ENCODE measurements at places on chromosomes 3 and 15.

- H3K27me3 ChIP-seq: no peaks in the 10 kb centered on the region
- H3K4me3 ChIP-seq: no peak overlapping the region
- no peaks in the 10 kb centered on the region for H3K36me3 ChIP-seq
- no peak overlapping the region for H3K27ac ChIP-seq
- H3K4me1 ChIP-seq: no peaks in the 10 kb centered on the region
Measured at GRCh38 chr3:26498271-26498670, 124.3 kb upstream of the LRRC3B start.

DNA sequence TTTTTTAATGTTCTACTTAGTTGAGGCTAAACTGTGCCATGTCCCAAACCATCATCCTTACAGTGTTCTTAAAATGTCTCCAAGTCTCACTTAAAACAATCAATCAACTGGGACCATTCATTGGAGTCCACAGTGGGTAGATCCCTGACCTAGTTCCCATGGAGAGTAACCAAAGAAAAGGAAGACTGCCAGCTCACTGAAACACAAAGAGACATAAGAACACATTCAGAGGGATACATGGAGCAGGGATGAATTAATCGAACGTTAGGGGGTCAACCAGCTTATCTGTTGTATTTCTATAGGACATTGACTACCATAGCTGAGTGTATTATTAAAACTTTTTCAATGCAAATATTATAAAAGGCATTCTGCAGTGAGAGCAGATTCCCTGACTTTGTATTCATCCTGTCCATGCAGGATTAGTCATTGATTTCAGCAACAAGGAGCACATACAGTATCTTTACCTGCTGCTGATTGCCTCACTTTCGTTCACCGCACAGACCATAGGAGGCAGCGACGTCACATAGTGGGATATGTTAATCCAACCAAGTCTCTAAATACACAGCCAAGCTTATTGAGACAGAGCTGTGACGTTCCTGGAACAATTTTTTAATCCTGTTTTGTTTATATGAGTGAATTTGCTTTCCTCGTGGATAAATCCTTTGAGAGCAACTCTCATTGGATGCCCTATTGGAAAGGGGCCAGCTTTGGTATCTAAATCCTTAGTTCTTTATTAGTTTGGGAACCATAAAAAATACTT, 364.9 kb upstream of the RBMS3 start:
- peaks cover 5% of the 10 kb centered on the region for H3K27me3 ChIP-seq
- H3K4me3 ChIP-seq: no peak overlapping the region
- H3K4me1 ChIP-seq: peaks cover 6% of the 10 kb centered on the region
- no peaks in the 10 kb centered on the region for H3K36me3 ChIP-seq

DNA sequence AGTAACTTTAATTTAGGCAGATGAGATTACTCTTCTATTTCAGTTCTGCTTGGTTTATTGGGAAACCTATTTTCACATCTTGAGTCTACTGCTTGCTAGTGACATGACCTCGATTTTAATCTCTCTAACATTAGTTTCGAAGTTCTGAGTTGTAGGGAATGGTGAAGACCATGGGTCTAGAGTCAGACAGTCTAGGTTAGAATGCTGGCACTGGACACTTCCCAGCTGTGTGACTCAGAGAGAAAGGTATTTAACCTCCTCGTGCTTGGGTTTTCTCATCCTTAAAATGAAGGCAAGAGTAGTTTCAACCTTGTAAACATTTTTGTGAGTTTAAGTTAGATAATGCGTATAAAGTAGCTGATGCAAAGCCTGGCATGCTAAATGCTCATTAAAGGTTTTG, 422.1 kb downstream of the GRM7 start:
- no peak for DNase-seq
- peaks cover 2% of the 10 kb centered on the region for H3K27me3 ChIP-seq
- no peaks in the 10 kb centered on the region for H3K4me1 ChIP-seq
- no peaks in the 10 kb centered on the region for H3K36me3 ChIP-seq

- H3K4me1 ChIP-seq: peaks cover 6% of the 10 kb centered on the region
- H3K4me3 ChIP-seq: no peak overlapping the region
- H3K36me3 ChIP-seq: peaks cover 3% of the 10 kb centered on the region
- DNase-seq: no peak
Measured at GRCh38 chr3:48595526-48596121, 495 bp upstream of the COL7A1 start.

GRCh38 chr3:43161684-43162229, 55.9 kb upstream of the POMGNT2 start:
- H3K36me3 ChIP-seq: no peaks in the 10 kb centered on the region
- no peak overlapping the region for H3K4me3 ChIP-seq

DNA sequence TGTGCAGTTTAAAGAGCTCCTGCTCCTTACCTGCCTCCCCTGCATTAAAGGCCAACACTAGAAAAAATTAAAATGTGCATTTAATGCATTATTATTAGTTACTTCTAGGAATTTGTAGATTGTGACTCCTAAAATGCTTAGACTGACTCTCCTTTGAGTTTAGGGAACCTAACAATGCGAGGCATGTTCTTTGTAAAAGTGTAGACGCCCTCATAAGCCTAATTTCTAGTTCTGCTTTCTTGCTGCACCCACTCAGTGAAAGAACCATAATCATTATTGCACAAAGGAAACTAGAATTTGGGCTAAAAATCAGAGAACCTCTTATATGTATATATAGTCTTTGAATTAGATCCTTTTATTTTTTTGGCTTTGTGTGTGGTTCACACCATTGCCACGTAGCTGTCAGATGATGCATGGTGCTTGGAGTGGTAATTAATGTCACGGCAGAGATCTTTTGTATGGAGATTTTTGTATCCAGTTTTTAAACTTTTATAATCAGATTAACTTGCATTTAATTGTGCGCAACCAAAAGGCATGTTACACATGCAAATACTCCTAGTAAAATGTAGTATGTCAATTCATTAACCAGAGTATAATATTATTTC, 710 bp downstream of the ABHD10 start:
- H3K36me3 ChIP-seq: peaks cover 9% of the 10 kb centered on the region
- no peaks in the 10 kb centered on the region for H3K27me3 ChIP-seq
- DNase-seq: no peak

GRCh38 chr3:129672412-129672811, 65.9 kb upstream of the PLXND1 start:
- peaks cover 2% of the 10 kb centered on the region for H3K4me1 ChIP-seq
- no peak overlapping the region for H3K27ac ChIP-seq
- H3K27me3 ChIP-seq: no peaks in the 10 kb centered on the region
- no peak overlapping the region for H3K4me3 ChIP-seq

GRCh38 chr15:68229386-68230156, at the start of gene CLN6:
CLN6 (minus strand) TSS chr15:68229728; CDS start chr15:68229584, 144 bp downstream.
- peak within 1 kb of the TSS; percentile 85 for H3K4me3 ChIP-seq
- H3K27me3 ChIP-seq: no peaks in the 10 kb centered on the region
- peak; percentile 75 for DNase-seq

- H3K36me3 ChIP-seq: no peaks in the 10 kb centered on the region
- no peak overlapping the region for H3K27ac ChIP-seq
- no peak overlapping the region for H3K4me3 ChIP-seq
- DNase-seq: no peak
- H3K27me3 ChIP-seq: peaks cover 9% of the 10 kb centered on the region
- no peaks in the 10 kb centered on the region for H3K4me1 ChIP-seq
Measured at GRCh38 chr3:185746470-185746869, 78.4 kb downstream of the IGF2BP2 start.

- H3K36me3 ChIP-seq: no peaks in the 10 kb centered on the region
- DNase-seq: no peak
- H3K4me1 ChIP-seq: no peaks in the 10 kb centered on the region
- no peak overlapping the region for H3K27ac ChIP-seq
- no peaks in the 10 kb centered on the region for H3K27me3 ChIP-seq
Measured at GRCh38 chr3:95731753-95732152, 1082.6 kb upstream of the EPHA6 start.

- DNase-seq: no peak
- no peak overlapping the region for H3K4me3 ChIP-seq
- no peaks in the 10 kb centered on the region for H3K4me1 ChIP-seq
- H3K27me3 ChIP-seq: no peaks in the 10 kb centered on the region
- H3K27ac ChIP-seq: no peak overlapping the region
- no peaks in the 10 kb centered on the region for H3K36me3 ChIP-seq
Measured at GRCh38 chr3:120129051-120129450, 34.8 kb upstream of the GSK3B start.

- H3K36me3 ChIP-seq: no peaks in the 10 kb centered on the region
- DNase-seq: no peak
- H3K4me3 ChIP-seq: no peak overlapping the region
Measured at GRCh38 chr3:42735615-42736014, 33.0 kb upstream of the HHATL start.

GRCh38 chr15:65189102-65189740, 4.1 kb upstream of the CLPX start:
- no peak overlapping the region for H3K4me3 ChIP-seq
- DNase-seq: peak; percentile 50
- no peaks in the 10 kb centered on the region for H3K36me3 ChIP-seq
- peaks cover 7% of the 10 kb centered on the region for H3K4me1 ChIP-seq
- no peaks in the 10 kb centered on the region for H3K27me3 ChIP-seq

- no peak for DNase-seq
- no peak overlapping the region for H3K27ac ChIP-seq
- no peaks in the 10 kb centered on the region for H3K27me3 ChIP-seq
- no peak overlapping the region for H3K4me3 ChIP-seq
- H3K36me3 ChIP-seq: no peaks in the 10 kb centered on the region
- H3K4me1 ChIP-seq: no peaks in the 10 kb centered on the region
Measured at GRCh38 chr3:77825001-77825827, 785.3 kb downstream of the ROBO2 start.

DNA sequence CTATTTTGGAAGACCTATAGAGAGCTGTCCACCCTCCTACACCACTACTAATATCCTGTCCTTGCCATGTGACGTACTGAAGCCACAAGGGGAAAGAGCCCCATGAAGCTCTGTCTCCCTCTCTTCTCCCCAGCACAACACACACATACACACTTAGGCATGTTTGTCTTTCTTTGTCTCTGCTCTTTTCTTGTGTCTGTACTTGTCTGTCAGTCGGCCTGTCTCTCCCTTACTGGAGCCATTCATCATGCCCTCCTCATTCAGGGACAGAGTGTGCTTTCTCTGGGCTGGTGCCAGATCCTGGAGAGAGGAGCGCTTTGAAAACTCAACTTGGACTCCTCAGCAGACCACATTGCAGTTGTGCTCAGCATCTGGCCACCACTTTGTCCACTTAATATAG, 47.6 kb downstream of the PSMD6 start:
- peaks cover 16% of the 10 kb centered on the region for H3K36me3 ChIP-seq
- peak overlapping the region; percentile 57 for H3K27ac ChIP-seq
- H3K4me3 ChIP-seq: no peak overlapping the region
- DNase-seq: no peak
- peaks cover 91% of the 10 kb centered on the region for H3K4me1 ChIP-seq
- H3K27me3 ChIP-seq: no peaks in the 10 kb centered on the region

- no peak overlapping the region for H3K4me3 ChIP-seq
- no peaks in the 10 kb centered on the region for H3K4me1 ChIP-seq
- H3K36me3 ChIP-seq: peaks cover 9% of the 10 kb centered on the region
- DNase-seq: no peak
- no peak overlapping the region for H3K27ac ChIP-seq
- H3K27me3 ChIP-seq: no peaks in the 10 kb centered on the region
Measured at GRCh38 chr15:51818150-51818549, 11.3 kb upstream of the TMOD3 start.

DNA sequence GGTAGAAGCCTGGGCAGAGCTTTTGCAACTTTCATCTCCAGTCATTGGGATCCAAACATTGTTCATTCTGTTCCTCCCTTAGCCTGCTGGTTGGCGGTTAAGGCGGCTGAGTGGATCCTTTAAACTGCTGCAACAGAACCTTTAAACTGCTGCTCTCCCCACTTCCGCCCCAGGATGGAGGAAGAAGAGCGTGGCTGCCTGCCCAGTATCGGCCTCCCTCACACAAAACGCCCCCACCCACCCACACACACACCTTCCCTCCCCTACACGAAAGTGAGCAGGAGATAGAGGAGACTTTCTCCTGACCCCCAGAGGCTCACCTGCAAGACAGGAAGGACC, 460 bp upstream of the ZMAT3 start:
- peak; percentile 70 for DNase-seq
- peak overlapping the region; percentile 87 for H3K27ac ChIP-seq
- peak overlapping the region; percentile 99 for H3K4me3 ChIP-seq
- peaks cover 42% of the 10 kb centered on the region for H3K4me1 ChIP-seq
- H3K27me3 ChIP-seq: no peaks in the 10 kb centered on the region

DNA sequence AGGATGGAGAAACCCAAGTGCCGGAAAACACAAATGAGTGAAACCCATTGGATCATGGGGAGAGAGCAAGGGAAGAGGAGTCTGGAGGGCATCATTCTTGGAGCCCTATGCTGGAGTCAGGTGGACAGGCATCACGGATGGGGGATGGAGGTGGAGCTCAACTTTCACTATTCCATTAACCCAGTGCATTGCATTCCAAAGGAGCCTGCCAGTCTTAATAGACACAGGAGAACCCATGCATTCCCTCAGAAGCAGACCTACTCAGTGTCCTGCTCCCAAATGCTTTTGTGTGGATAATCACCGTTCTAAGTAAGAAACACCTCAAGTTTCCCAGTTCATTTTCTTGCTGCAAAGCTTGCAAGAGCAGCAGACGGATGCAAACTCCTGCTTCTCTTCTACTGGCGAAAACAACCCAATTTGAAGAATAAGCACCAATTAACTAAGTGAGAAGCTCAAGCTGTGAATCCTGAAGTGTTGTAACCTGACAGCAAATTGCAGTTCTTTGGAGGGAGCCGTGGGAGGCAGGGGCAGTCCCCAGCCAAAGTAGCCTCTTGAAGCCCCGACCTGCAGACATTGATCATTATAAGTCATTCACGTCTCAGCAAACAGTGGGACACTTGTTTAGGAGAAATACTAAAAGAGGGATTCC, 25.3 kb downstream of the SEMA5B start:
- no peak overlapping the region for H3K27ac ChIP-seq
- H3K4me1 ChIP-seq: peaks cover 2% of the 10 kb centered on the region
- no peak for DNase-seq
- H3K27me3 ChIP-seq: peaks cover 7% of the 10 kb centered on the region

DNA sequence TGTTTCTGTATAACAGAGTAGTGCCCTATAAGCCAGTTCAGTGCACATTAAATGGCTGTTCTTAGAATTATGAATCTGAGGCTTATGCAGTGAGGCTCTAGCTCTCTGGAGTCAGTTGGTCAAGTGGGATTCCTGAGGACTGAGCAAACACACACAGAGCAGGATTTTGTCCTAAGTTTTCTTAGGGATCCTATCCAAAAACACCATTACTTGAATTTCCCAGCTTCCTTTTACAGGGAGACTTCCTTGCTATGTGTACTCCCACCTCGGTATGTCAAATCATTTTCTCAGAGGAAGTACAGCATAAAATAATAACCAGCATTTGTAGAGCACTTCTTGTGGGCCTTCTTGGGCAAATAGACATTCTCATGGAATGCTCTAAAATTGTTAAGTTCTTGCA, 63.1 kb upstream of the GOLGA6B start:
- no peak overlapping the region for H3K27ac ChIP-seq
- no peaks in the 10 kb centered on the region for H3K27me3 ChIP-seq
- H3K4me1 ChIP-seq: no peaks in the 10 kb centered on the region
- H3K36me3 ChIP-seq: peaks cover 1% of the 10 kb centered on the region
